ENCODE measurements at places on chromosomes 3 and 15.
A peak's percentile ranks its signal among the peaks of the same experiment; 100 is the strongest.

GRCh38 chr3:54818486-54818885 lies 109.4 kb downstream of the LRTM1 start:
- DNase-seq: no peak

- no peak for DNase-seq
Observed at GRCh38 chr3:181930105-181930504, 218.4 kb downstream of the SOX2 start.

DNA sequence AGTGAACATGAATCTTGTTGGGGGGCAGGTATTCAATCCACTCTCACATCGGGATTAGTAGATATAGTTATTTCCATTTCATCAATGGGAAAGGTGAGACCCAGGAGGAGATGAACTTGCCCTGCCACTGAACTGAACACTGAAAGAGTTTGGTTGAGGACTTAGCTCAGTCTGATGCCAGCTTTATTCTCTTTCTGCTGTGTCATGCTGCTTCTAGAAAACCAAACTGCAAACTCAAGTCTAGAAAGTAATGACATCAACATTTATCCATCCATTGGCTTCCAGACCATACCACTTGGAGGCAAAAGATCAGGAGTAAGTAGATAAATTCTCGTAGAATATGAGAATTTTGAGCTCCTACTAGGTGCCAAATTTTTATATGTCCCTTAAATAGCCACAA lies 288.0 kb upstream of the CTNNB1 start:
- DNase-seq: no peak

- no peak for DNase-seq
Observed at GRCh38 chr3:196007744-196008335, 74.0 kb downstream of the TFRC start.

DNA sequence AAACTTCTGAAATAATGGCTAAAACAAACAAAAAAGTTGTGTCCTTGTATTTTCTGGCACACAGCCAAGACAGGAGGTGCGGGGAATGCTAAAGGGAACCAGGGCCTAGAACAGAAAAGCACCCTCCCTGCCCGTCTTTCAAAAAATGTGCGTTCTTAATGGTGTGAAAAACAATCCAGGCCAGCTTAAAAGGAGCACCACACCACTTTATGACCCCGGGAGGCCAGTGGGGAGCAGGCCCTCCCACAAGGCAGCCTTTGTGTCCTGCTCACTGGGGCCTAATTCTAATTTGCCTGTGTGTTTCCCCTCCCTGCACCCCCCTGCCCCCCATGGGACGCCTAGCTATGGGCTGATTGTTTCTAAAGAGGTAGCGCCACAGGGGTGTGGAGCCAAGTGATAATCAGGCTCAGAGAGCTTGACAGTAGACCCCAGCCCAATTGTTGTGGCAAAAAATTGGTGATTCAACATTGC lies 181.4 kb downstream of the GREM1 start:
- no peak for DNase-seq

DNA sequence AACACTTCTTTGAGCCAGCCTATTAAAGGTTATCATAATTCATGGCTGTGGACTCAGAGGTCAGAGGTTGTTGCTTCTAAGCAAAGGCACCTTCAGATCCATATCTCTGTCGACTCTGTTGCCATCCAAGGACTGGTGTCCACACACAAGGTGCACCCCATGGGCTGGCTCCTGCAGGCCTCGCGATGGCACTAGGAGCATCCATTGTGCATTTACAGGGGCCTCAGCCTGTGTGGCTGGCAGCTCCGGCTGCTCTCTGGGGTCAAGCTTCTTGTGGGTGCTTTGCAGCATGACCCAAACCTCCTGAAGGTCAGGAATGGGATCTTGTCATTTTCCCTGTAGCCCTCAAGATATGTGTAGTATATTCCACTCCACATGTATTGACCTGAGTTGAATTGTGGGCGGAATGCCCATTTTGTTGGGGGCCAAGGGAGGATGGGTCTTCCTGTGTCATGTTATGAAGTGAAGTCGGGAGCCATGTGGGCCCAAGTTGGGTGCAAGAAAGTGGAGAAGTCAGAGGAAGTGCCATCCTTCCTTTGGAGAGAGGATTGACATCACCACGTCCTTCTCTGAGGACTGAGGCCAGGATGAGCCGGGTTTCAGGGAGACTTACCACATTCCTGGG lies 43.9 kb downstream of the CHDH start:
- no peak for DNase-seq

- DNase-seq: no peak
Observed at GRCh38 chr3:185630182-185630622, 44.1 kb downstream of the SENP2 start.

GRCh38 chr3:42042747-42043098 lies 48.4 kb upstream of the TRAK1 start:
- DNase-seq: no peak

- peak; percentile 9 for DNase-seq
Observed at GRCh38 chr15:92021792-92022191, 168.3 kb downstream of the SLCO3A1 start.

DNA sequence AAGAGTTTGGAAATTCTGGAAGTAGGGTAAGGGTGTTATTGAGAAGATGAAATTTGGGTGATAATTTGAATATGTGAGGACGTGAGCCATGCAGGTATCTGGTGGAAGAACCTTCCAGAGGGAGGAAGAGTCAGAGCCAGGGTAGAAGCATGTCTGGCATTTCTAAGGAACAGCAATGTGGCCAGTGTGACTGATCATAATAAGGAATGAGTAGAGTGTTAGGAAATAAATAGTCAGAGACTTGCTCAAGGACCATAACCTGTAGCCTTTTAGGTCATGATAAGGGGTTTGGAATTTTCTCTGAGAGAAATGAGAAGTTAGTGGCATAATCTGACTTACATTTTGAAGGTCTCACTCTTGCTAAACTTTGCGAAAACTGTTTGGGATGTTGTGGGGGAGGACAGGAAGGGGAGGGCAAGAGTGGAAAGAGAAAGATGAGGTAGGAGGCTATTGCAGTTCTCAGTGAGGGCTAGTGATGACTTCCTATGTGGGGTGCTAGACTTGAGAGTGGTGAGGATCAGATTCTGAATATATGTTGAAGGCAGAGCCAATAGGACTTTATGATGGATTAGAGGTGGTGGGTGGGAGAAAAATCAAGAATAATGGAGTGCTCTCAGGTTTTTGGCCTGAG lies 568.3 kb downstream of the AGBL1 start:
- DNase-seq: no peak

GRCh38 chr15:80155001-80155377 lies 2.2 kb downstream of the FAH start:
- no peak for DNase-seq

- DNase-seq: no peak
Observed at GRCh38 chr3:184058029-184058428, 5.2 kb downstream of the HTR3C start.

GRCh38 chr15:77563623-77564156 lies 69.0 kb downstream of the LINGO1 start:
- DNase-seq: no peak

DNA sequence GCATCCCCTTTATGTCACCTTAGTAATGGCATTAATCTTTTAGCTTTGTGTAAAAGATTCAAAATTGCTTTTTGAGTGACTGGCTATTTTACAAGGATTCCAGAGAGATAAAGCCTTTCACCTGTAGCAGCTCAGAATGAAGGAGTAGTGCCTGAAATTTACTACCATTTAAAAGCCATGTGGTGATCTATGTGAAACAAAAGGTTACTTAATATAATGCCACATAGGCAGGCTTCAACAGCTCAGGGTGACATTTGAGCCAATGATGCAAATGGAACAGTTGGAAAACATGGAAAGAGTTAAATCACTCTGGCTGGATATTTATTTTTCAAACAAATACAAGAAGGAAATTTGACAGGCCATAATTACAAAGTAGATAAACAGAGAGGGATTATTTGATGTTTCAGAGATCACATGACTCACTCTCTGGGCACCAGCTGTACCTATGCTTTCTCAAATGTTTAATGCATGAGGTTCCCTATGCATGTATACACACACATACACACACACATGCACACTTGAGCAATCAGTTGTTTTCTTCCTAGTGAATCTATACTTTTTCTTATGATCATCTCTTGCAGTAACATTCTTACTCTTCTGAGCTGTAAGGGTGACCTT lies 171.5 kb downstream of the ZMAT3 start:
- DNase-seq: no peak

GRCh38 chr15:67744331-67745072 lies 80.8 kb upstream of the SKOR1 start:
- DNase-seq: no peak

GRCh38 chr15:43406189-43406588 lies 35.3 kb downstream of the TUBGCP4 start:
- no peak for DNase-seq

DNA sequence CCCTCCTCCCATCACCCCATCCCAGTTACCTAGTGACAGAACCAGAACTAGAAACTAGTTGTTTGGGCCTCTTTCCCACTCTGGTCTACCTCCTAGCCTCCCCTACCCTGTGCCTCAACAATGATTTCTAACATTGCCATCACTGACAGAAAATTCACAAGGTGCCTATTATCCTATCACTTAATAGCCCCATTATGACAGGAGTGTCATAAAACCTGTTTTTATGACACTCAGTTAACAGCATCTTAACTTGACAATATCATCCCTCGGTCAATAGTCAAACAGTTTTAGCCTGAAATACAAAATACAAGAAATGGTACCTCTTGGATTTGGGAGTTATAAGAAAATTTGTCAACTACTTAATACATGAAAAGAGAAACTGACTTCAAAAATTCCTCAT lies 46.5 kb downstream of the ULK4 start:
- DNase-seq: no peak

DNA sequence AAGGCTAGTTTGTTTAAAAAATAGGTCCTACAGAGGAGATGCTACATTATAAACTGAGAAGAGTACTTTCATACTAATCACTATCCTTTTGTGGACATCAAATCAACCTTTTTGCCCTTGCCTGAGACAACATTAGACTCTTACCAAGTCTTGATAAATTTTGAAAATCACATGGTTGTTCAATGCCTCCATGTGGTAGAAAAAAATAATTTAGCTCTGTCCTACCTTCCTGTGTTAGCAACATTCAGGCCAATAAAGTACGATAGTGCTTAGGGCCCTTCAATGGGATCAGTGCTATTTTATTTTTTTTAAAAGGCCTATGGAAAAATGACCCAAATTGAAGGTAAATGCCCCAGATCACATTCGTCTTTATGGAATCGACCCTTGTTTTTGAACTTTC lies 5.0 kb upstream of the UBE2E1 start:
- DNase-seq: no peak

DNA sequence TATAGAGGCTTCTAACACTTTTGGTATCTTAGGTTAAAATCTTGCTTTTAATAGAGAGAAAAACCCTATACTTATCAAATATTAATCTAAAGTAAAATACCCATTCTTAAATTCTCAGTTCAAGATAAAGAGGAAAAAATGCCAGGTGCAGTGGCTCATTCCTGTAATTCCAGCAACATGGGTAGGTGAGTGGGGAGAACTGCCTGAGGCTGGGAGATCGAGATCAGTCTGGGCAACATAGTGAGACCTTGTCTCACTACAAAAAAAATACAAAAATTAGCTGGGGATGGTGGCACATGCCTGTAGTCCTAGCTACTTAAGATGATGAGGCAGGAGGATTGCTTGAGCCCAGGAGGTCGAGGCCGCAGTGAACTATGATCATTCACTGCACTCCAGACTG lies 135.8 kb downstream of the CLASP2 start:
- DNase-seq: no peak

- DNase-seq: no peak
Observed at GRCh38 chr15:90058308-90058707, 44.0 kb downstream of the IDH2 start.

GRCh38 chr15:55770261-55770660 lies 27.3 kb upstream of the PRTG start:
- no peak for DNase-seq

DNA sequence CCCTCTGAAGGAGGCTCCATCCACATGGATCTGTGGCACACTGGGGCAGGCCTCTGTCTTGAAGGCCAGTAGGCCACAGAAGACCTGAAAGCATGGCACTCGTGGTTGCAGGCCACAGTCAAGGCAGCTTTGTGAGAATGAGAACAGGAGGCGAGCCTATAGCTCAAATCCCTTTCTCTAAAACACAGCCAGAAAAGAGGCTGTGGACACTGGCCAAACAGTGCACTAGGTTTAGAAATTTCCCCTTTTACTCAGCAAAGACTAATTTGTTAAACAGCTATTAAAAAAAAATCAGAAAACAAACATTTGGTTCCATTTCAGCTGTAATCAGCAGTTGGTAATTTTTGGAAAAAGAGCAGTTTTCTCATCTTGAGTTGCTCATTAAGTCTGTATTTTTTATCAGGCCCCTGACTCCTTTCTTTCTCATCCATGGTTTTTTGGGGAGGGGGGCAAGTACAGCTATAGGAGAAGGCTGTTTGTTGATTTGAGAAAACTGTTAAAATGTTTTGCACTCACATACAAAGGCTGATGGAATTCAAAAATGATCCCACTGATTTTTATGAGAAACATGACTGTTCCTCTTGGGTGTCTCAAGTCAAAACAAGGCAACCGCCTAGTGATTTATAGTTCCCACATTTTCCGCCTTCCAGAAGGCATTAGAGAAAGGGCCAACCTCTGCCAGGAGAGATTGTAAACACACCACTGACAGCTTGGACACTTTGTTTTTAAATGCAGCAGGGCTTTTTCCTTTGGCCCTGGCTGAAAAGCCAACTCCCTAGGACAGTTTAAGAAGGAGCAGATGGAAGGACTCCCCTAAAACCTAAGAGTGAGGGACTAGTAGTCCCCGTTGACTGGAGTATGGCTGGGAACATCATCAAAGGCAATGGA lies 28.1 kb downstream of the PARP16 start:
- DNase-seq: no peak

Measured in activated naive CD8-positive, alpha-beta T cell treated with anti-CD3 and anti-CD28 coated beads for 36 hours (primary cell).